ENCODE measurements at places on chromosomes 1 and 21. TPM values are rescaled to one million over a fixed set of nuclear protein-coding genes. Genes with fewer than 3 reads are reported as not detected.

DNA sequence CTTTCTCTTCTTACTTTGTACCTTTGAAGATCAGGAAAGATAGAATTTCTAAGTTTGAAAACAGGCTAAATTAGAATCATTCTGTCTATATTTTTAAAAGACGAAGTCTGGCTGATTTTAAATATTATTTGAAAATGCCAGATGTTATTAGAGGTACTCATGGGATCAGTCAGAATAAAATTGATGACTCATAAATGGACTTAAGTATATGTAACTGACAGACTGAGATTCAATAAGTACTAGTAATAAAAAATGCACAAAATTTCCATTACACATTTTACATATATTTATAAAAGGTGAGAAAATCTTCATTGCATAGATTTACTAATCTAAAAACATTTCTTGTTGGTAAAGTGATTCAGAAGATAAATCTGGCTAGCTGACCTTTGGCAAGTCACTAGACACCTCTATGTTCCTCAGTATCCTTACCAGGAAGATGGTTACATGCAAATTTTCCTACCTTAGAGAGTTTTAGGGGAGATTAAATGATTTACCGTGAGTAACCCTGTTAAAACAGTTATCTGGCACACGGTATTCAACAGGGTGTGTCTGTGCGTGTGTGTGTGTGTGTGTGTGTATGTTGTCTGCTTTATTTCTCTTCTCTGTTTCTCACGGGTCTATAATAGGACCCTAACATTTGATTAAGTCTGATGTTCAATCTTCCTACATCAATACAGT, 189.0 kb downstream of the RUNX1 start:
- no peak for DNase-seq

DNA sequence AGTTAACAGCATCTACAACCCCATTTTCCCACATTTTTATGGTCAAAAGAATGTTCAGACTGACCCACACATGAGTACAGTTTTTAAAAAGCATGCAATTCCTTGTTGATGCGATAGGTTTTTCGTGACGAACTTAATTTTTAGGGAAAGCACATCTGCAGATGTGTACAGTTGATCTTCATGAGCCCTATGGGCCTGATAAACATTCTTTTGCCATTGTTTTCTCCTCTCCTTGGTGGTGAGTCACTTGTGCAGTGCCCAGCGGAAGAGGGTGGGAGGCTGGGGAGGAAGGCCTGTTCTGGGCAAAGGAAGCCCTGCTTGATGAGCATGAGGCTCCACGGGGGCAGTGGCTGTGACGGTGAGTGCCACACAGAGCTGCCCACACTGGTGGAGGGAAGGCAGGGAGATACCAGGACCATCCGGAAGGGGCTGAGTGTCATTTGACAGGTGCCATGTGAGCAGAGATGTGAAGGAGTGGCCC, 5.3 kb downstream of the ARF1 start:
- no peak for DNase-seq

DNA sequence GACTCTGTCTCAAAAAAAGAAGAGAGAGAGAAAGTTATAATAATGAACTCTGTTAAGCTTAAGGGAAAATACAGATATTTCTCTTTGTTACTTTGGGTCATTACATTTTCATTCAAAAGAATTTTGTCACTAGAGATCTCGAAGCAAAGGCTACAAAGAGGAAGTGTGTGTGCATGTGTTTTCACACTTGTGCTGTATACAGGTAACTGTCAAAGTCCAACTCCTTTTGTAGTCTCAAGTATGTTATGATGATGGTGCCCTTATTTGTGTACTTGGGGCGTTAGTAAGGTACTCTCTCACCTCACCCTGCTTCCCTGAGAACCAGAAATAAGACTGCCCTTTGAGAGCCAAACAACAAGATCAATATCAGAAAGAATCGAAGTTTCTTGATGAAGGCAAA, 152.9 kb upstream of the ZNF644 start:
- DNase-seq, result no peak

GRCh38 chr1:232287676-232288569, 342.0 kb downstream of the SIPA1L2 start:
- no peak for DNase-seq

LAX1 gene
- total RNA-seq, result not detected

AMY1A gene
- total RNA-seq, result not detected

CZIB gene
- total RNA-seq, result 52.6 TPM

S100A14 gene
- total RNA-seq, result not detected
